Fibroblast of skin of left biceps (primary cell): ENCODE measurements at places on chromosomes 16 and 17.
A peak's percentile ranks its signal among the peaks of the same experiment; 100 is the strongest.

DNA sequence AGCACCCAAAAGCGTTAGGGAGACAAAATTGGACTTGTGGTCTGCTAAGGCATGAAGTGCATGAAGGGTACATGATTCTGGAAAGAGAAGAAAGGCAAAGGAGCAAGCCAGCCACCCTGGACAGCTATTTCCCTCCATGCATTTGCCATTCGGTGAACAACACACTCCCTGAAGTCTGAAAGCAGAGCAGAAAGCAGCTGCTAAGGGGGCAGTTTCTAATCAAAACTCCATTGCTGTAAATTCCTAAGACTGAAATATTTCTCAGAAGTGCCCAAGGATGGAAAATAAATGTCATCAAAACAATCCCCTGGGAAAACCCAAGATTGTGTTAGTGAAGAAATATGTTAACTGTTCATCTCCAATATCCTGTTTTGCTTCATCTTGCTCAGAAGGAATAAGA lies 44.3 kb downstream of the PMP22 start:
- DNase-seq: peak; percentile 73

DNA sequence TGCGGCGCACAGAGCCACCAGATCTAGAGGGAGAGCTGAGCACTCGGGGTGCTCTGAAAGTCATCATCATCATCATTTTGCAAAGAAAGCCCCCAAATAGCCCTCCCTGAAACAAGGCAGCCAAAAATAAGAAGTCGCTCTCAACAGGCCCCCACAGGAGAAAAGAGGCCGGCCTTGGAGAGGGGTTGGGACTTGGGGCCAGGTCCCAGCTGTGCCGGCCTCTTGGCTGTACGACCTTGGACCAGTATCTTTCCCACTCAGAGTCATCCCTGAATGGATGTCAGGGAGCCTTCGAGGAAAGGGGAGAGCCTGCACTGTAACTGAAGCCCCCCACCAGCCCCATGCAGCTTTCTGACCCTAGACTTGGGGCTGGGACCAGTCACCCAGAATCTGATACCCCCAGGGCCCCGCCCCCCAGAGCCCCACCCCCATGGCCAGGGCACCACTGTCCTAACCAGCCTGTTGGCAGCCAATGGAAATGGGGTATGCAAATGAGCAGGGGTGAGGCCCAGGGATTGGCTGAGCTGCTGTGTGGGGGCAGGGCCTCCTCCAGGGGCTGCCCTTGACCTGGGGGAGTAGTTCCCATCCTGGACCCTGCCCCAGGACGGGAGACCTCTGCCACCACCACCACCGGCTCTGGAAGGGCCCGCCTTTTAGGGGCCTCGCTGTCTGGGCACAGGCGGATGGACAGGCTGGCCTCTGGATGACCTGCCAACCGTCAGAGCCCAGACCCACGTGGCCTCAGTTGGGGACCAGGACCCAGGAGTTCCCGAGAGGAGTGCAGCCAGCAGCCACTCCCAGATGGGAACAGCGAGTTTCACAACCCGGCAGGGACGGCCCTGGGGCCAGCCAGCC lies 15.4 kb downstream of the ZFPM1 start:
- no peak for DNase-seq

DNA sequence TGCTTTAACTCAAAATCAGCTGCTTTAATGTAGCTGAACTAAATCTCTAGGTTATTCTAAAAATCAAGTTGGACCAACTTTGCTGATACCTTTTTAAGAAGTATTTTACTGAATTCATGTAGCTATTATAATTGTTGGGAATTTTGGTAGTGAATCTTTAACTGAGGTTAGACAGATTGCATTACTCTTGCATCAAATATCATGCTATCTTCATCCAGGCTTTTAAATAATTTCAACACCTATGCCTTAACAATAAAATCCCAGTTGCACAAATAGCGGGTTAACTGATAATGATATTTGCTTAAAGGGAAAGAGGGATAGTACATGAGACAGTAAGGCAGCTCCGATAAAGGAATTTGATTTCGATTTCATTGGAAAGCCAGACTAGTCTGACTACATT lies 241.3 kb upstream of the TBX2 start:
- DNase-seq: no peak

DNA sequence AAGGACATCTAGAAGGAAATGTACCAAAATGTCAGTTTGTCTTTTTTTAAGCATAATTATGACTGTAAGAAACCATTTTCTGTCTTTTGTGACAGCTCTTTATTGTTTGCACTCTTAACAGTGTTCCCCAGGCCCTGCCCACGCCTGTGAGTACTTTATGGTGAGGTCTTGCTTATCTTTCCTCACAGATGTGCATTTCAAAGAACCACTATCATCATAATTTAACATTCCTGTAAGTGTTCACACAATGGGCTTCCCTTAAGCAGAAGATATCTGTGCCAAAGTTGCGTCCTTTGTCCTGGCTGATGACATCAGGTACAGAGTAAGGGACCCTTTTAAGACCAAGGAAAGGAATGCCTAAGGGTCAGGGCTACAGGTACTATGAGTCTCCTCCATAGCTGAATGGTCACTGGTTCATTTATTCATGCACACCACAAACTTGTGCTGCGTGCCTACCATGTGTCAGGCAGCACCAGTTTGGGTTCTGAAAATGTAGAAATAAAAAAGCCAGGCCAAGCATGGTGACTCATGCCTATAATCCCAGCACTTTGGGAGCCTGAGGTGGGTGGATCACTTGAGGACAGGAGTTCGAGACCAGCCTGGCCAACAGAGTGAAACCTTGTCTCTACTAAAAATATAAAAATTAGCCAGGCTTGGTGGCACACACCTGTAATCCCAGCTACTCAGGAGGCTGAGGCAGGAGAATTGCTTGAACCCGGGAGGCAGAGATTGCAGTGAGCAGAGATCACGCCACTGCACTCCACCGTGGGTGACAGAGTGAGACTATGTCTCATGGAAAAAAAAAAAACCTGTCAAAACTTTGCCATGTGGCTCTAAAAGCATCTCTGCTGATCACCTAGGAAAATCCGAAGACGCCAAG lies 55.4 kb upstream of the NLK start:
- no peak for DNase-seq

GRCh38 chr17:79325709-79326430 lies 251.2 kb downstream of the ENGASE start:
- DNase-seq: no peak

DNA sequence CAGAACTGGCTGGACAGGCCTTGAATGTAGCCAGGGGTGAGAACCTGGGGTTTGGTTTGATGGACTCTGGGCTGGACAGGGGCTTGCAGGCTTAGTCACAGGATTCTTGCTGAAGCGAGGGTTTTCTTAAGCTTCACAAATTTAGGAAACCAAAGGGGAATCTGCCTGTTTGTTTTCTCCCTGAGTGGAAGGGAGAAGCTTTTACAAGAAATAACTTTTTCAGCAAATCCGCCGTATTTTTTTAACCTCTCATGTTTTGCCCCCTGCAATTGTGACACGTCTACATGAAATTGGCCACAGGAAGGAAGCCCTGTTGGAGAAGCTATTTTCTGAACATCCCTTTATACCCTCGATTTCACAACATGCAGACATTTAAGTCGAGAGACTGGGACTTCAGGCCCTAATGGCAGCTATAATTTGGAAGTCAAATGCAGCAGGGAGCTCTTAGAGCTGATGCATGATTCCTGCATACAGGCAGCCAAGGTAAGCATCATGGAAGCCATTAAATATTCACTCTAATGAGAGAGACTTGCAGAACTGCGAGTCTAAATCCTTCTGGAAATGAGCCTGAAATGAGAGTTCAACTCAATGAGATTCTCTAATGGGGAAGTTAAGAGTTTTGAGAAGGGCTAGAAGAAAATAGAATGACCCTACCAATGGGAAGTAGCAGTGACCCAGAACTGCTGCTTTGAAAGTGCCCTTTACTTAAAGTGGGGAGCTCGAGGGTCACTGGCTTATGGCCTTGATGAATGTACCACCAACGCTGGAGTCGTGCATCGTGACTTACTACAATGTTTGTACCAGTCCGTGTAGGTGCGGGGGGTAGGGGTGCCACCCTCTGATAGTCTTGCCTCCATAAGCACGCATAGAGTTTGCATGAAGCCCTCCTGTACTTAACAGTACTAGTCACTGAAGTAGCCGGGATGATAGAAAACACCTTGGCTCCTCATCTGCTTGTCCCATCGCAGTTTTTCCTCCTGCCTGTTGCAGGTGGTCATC lies 45.1 kb upstream of the IRF8 start:
- no peak for DNase-seq

- DNase-seq: no peak
Observed at GRCh38 chr17:77961741-77962140, 3.2 kb downstream of the TNRC6C start.

GRCh38 chr17:76543482-76543825 lies 3.6 kb downstream of the PRCD start:
- DNase-seq: no peak
